ENCODE measurements at places on chromosomes 6 and 20.

DNA sequence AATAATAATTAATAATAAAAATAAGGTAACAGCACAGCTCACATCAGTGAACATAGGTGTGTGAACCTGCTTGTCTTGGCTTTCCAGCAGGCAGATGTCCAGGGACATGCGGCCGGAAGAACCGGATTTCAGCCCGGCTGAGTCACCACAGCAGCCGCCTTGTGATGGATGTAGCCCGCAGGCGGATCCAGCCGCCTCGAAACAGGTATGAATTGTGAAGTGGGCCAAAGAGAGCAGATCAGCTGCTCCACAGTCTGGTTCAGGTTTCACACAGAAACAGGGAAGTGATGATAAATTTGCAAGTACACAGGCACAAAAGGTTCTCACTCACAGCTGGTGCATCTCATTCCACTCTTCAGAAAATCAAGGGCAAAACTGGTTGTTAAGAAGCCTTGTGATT lies 55.1 kb downstream of the ID4 start:
- DNase-seq: no peak

GRCh38 chr6:169326067-169326799 lies 72.6 kb upstream of the THBS2 start:
- DNase-seq: no peak

DNA sequence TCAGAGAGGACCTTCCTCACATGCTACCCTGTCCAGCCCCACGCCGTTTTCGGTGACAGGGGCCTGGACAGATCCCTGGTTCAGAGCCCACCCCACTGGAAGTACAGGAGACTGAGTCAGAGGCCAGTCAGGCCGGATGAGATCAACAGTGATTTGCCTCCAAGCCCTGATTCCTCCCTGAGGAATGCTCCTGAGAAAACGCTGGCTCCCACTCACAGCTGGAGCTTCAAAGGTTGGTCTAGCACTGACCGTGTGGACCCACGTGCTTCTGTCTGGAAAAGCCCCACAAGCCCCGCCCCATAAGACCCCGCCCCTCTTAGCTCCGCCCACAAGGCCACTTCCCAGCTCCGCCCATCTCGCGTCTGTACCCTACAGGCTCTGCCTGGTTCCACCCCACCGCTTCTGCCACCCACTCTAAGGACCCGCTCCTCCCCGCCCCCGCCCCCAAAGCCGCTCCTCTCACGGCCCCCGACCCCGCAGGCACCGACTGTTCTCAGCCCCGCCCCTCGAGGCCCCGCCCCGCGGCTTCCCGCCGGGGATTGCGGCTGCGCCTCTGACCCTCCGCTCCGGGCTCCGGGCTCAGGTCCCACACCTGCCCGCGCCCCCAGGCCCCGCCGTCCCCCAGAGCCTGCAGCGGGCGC lies 64.9 kb upstream of the BHLHE23 start:
- no peak for DNase-seq

- no peak for DNase-seq
Observed at GRCh38 chr6:6026513-6027205, 19.9 kb upstream of the NRN1 start.

DNA sequence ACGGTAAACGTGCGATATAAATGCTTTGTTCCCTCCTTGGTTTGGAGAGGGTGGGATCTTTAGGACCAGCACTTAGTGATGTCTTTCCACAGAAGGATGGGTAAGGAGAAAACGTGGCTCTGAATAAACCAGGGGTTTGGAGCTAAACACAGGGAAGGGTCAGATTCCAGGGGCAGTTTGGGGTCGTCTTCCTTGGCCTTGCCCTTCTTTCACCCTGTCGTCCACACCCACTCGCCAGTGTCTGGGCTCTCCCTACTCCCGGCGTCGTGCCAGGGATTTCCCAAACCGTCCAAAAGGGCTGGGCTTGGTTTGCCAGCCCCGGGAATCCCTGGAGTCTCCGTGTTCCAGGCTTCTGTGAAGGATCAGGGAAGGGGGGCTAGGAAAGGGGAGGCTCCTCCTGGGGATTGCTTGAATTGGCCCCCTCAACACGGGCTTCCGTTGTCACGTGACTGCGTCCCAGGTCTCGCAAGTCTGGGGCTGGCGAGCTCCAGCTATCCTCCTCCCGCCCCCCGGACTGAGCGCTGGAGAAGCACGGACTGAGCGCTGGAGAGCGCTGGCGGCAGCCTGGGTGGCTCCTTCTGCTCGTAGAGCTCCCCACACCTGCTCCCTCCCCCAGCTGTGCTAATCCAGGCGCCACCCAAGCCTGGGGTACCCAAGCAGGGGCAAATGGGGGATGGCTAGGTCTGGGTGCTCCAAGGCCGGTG lies 9.4 kb upstream of the ARMC12 start:
- DNase-seq: no peak
